ENCODE measurements at places on chromosomes 5 and 9.
A peak's percentile ranks its signal among the peaks of the same experiment; 100 is the strongest.

GRCh38 chr5:115124741-115125140 lies 45.0 kb downstream of the TRIM36 start:
- no peak for DNase-seq

GRCh38 chr5:119583684-119584083 lies 45.7 kb upstream of the FAM170A start:
- no peak for DNase-seq

DNA sequence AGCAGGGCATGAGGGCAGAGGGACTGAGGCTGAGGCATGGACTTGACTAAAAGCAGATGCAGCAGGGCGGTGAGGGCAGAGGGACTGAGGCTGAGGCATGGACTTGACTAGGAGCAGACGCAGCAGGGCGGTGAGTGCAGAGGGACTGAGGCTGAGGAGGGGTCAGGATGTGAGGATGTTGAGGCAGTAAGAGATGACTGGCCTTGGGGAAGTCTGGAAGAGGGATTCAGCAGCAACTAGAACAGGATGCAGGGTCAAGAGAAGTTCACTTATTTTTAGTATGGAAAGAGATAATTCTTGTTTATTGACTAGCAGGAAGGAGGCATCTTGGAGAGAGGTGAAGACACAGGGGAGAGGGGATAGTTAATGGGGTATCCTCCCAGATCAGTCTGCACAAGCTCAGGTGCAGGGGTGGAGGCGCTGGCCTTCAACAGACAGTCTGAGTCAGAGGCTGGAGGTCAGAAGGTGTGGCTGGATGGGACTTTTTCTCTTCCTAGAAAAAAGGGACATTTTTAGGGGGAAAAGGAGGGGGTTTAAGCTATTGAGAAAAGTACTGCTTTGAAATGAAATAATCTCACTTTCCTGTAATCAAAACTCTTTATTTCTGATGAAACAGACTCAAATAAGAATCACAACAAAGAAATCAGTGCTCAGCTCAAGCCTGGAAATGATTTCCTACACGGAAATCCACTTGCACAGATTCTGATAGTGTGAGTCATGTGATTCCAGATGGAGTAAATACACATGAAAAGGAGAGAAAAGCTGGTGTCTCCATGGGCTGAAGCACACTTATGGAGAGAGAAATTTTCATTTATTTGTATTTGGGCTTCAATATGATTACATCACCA lies 130.9 kb downstream of the PALM2AKAP2 start:
- DNase-seq: peak; percentile 74

- DNase-seq: peak; percentile 94
These were observed 90.0 kb downstream of the PRRT1B start for GRCh38 chr9:131635285-131635684.

DNA sequence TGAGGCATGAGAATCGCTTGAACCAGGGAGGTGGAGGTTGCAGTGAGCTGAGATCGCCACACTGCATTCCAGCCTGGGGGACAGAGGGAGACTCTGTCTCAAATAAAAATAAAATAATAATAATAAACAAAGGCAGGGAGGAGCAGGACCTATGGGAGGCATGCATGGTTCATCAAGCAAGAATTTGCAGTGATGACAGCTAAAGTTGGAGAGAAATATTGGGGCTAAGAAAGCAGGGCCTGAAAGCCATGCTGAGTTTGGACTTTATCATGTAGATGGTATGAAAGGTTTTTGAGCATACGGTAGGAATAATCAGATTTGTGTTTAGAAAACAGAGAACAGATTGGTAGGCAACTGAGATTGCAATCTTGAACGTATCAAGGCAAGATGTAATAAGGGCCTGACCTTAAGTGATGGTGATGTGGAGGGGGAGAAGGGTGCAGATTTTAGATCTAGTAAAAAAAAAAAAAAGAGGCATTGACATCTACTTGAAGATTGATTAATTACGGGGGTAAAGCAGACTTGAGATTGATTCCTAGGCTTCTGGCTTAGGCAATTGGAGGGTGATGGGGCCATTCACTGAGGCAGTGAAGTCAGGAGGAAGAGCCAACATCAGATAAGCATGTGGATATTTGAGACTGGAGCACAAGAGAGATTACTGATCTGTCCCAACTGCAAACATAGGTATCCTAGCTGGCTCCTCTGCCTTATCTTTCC lies 50.7 kb downstream of the CFAP95 start:
- no peak for DNase-seq

- DNase-seq: no peak
These were observed 142.5 kb upstream of the RETREG1 start for GRCh38 chr5:16759147-16759773.

GRCh38 chr9:76729980-76730737 lies 34.1 kb upstream of the PCA3 start:
- DNase-seq: no peak

DNA sequence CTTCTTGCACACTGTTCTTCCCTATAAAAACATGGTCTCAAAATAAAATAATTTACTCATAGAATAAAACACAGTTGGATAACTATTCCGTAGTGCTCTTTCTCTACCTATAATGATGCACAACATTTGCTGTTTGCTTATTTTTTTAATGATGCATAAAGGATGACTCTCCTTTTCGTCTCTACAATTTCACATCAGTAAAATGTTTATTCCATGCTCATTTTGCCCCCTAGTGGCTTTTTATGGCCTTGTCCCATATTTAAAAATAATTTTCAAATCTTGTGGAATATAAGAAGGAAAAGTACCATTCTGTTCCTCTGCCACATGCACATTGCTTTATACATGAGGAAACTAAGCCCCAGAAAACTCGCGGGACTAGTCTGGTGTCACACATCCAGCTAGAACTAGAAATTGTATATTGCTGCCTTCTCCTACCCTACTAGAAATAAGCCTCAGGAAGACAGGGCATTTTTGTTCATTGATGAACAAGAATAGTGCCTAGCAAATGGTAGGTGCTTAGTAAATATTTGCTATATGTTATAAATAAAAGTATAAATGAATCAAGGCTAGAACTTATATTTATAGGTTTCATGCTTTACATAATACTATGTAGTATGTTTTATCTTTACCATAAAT lies 12.7 kb downstream of the KCTD16 start:
- no peak for DNase-seq

- DNase-seq: no peak
These were observed 1.1 kb downstream of the CWC27 start for GRCh38 chr5:64769855-64770254.

GRCh38 chr5:130021876-130022275 lies 117.6 kb downstream of the CHSY3 start:
- DNase-seq: no peak

DNA sequence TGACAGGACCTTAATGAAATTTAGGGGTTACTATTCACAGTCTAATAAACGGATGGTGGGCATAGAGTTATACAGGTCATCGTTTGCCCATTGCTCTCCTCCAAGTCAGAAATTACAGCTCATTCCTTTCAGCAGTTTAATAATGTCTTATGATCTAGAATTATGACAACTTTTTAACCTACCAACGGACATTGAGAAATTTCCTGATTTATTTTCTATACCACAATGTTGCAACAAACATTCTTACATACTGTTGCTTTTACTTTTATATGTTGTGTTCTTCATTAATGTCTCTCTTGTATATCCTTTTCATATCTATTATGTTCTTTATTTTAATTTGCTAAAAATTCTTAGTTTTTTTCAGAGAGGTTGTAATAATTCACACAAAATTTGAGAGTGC lies 152.8 kb upstream of the PRLR start:
- no peak for DNase-seq

GRCh38 chr5:151014680-151015343 lies 5.6 kb upstream of the GPX3 start:
- no peak for DNase-seq

DNA sequence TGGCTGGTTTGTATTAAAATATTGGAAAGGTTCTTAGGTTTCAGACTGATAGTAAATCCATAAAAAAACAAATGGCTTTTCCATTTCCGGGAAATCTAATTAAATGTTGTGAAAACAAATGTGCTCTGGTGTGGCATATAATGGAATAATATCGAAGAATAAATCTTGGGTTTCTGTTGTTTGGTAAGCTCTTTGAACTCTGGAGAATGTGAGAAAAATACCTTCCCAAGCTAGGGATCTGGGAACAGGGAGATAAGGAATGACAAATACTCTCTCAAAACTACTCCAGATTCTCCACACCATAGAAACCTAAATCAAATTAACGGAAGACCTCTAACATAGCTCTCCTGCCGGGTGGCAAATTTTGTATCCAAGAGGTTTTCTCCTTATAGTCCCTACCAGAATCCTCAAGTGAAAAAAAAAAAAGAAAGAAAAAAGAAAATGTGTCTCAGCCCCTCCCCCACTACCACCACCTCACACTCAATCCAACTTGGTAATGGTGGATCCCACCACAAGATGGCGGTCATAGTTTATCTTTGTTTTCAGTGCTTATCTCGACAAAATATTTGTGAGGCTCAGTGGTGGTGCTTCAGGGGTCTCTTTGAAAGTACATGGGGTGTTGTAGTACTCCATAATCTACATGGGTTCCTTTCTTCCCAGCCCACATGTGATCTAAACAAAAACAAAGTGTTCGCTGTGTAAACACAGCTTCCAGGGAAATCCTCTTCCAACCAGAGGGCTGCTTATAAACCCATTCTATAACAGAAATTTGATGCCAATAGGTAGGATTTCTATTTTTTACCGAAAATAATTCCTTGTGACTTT lies 54.5 kb upstream of the FST start:
- DNase-seq: no peak

GRCh38 chr9:108119530-108120113 lies 630.1 kb upstream of the KLF4 start:
- DNase-seq: no peak

DNA sequence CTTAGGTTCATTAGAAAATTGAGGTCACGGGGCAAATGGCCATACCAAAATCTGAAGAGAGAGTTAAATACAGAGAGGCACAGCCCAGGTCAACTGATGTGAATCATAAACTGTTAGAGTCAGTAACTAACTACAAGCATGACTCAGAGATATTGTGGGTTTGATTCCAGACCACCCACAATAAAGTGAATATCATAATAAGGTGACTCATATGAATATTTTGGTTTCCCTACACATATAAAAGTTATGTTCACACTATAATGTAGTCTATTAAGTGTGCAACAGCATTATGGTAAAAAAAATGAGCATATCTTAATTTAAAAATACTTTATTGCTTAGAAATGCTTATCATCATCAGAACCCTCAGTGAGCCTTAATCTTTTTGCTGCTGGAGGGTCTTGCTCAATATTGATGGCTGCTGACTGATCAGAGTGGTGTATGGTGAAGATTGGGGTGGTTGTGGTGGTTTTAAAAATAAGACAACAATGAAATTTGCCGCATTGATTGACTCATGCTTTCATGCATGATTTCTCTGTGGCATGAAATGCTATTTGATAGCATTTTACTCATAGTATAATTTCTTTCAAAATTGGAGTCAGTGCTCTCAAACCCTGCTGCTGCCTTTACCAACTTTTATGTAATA lies 53.1 kb upstream of the EDIL3 start:
- DNase-seq: no peak
